Ecto neural progenitor cell (in vitro differentiated cells): ENCODE measurements at places on chromosomes 7 and 10.

- DNase-seq: no peak
Measured at GRCh38 chr10:12235116-12235694, 39.2 kb downstream of the CDC123 start.

DNA sequence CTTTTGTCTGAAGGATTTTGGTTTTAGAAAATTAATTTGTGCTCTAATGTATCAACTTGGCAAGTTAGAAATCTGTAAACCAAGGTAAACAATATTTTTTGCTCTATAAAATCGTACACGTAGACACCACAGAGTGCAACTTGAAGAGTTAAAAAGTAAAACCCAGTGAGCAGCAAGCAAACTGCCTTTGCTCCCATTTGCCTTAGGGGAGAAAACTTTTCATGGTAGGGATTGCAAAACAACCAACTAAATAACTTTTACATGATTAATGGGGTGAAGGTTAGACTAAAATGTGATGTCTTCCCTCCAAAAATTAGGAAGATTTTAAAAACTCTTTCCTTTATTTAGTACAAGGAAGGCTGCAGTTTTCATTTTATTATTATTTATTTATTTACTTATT is 224.2 kb upstream of the LYZL1 start:
- no peak for DNase-seq

- DNase-seq: no peak
Measured at GRCh38 chr7:21706131-21706530, 163.3 kb downstream of the DNAH11 start.

DNA sequence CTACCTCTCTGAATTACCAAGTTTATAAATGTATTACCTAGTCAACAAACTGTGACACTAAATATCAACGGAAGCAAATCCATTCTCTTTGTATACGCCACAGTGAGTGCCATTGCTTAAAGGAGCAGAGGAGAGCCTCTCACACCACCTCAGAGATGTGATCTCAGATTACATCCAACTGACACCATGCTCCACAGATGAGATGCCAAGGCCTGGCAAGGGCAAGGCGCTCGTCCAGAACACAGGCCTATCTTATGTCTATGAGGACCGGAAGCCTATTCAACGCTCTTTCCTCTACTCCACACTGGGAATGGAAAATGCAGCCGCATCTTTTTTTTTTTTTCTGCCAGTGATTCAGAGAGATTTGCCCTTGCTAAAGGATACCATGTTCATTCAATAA is 11.4 kb downstream of the PDIA4 start:
- DNase-seq: no peak

GRCh38 chr7:82202965-82203364 is 240.6 kb downstream of the CACNA2D1 start:
- DNase-seq: no peak

- DNase-seq: no peak
Measured at GRCh38 chr7:120436487-120437060, 163.6 kb downstream of the KCND2 start.

DNA sequence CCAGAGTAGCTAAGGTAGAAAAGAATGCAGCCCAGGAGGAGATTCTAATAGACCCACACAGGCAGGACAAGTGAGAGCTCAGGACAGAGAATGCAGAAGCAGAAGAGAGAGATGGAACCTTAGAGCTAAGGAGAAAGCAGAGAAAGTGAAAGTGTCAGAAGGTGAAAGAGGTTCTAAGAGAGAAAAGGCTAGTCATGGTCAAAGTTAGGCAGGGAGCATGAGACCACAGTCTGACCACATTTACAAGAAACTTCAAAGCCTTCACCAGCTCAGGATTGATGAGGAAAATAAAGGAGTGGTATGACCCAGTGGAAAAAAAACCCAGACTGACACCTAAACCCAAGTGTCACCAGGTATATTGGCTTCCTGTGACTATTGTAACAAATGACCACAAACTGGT is 131.8 kb upstream of the WDR11 start:
- DNase-seq: no peak

DNA sequence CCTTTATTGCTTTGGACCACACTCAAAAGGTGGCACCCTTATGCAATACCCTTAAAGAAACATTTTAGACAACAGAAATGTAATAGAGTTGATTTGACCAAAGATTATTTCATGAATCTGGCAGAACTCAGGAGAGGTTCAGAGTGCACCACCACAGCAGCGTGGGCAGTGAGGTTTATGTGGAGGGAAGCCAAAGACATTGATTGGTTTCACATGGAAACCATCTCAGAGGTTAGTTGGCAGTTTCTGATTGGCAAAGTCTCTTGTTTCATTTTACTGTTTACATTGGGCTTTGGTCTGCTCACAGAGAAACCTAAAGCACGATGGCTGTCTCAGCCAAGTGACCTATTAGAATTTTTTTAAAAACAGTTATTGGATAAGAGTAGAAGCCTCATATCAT is 101.3 kb downstream of the SDHAF3 start:
- no peak for DNase-seq

DNA sequence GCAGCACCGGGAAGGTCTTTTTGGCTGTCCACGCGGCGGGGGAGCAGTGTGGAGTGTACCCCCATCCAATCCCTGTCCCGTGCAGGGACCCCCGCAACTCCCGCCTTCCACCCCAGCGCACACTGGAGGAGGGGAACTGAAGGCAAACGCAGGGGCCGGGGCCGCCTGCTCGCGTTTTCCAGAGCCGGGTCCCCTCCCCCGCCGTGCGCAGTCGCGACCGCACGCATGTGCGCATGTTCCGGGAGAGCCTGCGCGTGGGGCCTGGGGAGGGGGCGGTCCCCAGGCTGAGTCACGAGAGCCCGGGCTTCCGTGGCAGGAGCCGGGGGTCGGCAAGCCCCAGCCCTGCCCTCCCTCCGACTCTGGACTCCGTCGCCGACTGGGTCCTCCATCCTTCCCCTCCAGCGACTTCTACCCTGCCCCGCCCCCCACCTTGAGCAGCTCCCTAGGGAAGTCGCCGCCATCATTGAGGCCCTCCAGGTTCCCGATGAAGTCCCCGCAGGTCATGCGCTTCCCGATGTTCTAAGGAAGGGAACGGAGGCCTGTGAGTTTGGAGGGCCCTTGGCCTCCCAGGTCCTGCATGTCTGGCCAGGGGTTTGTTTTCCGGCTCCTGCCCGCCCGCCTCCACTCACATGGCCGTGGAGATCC is 8.0 kb downstream of the PSD start:
- no peak for DNase-seq

- peak; percentile 48 for DNase-seq
Measured at GRCh38 chr10:22333167-22333974, 11.9 kb upstream of the SPAG6 start.

DNA sequence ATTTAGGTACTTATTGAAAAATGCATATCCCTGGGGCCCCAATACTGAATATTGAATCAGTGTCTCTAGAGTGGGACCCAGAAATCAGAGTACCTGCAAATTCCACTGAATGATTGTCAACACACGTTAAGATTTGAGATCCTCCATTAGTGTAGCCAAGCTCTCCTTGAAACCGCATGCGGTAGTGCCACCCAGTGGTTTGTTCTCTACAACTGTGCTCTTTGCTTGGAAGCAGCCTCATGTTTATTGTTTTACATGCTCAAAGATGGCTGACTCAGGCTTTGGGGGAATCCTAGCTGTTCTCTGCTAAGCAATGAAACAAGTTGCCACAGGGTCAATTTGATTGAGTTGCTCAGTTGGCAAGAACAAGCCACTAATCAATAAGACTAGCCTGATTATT is 340.2 kb upstream of the CELF2 start:
- DNase-seq: peak; percentile 54

DNA sequence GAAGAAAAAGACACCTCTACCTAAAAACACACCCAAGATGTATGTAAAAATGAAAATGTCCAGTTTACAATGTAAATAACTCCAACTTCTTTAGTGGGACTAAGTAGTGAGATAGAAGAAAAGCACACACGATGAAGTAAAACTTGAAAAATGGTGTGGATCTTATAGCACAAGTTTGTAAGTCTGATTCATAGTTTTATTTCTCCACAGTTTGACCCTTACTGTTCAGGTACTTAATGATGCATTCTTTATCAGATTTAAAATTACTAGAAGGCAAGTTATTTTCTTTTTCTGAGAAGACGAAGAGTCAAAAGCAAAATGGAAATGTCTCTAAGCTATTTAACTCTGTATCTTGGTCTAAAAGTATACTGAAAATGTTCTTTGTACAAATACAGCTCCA is 6.1 kb downstream of the NAMPT start:
- DNase-seq: no peak

DNA sequence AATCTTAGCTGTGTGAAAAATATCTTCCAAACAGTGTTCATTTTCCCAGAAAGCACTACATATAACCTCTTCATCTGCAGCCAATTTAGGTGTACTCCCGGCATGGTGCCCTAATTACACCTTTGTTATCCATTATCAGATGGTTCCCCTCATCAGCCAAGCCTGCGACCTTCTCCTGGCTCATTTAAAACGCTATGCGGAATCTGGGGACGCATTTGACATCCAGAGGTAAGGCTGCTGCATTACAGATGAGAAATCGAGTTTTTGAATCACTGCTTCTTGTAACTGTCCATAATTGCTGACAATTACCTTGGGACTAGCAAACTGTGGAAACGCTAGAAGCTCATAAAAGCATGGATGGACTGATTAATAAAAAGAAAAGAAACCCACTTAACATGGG is 109.5 kb downstream of the PARP12 start:
- DNase-seq: no peak

DNA sequence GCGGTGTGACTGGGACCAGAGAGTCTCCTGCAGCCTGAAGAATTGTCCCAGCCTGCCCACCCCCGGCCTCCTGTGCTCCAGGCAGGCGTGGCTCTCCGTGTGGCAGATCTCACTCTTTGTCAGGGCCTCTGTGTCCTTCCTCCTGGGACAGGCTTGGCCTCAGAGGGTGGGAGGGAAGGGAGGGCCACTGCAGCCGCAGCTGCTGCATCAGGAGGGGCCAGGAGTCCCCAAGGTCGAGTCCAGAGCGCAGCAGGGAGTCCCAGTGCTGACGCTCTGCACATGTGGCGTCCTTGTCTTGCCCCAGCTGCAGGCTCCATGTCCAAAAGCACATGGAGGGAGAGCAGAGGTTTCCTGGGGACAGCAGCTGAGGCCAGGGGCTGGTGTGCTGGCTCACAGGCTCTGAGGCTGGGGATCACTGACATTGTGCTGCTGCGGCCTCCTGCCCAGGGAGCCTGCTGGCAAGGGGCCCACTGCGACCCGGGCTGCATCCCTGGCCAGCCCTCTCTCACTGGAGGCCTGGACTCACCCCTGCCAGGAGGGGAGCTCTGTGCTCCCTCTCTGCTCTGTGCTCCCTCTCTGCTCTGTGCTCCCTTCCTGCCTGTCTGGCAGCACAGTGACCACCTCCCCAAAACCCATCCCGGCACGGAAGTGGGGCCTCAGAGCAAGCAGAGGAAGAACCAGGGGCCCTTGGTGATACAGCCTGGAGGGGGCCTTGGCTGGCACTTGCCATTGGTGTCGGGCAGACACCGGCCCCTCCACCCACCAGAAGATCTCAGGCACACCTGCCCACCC is 114.6 kb upstream of the RET start:
- peak; percentile 42 for DNase-seq

DNA sequence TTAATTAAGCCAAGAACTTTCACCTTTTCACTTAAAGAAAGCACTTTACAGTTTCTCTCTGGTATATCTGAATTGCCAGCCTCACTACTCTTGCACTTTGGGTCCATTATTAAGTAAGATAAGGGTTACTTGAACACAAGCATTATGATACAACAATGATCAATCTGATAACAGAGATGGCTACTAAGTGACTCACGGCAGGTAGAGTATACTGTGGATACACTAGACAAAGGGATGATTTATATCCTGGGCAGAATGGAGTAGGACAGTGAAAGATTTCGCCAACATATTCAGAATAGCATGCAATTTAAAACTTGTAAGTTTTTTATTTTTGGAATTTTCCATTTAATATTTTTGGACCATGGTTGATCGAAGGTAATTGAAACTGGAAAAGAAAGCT is 34.3 kb upstream of the ITGB8 start:
- no peak for DNase-seq

DNA sequence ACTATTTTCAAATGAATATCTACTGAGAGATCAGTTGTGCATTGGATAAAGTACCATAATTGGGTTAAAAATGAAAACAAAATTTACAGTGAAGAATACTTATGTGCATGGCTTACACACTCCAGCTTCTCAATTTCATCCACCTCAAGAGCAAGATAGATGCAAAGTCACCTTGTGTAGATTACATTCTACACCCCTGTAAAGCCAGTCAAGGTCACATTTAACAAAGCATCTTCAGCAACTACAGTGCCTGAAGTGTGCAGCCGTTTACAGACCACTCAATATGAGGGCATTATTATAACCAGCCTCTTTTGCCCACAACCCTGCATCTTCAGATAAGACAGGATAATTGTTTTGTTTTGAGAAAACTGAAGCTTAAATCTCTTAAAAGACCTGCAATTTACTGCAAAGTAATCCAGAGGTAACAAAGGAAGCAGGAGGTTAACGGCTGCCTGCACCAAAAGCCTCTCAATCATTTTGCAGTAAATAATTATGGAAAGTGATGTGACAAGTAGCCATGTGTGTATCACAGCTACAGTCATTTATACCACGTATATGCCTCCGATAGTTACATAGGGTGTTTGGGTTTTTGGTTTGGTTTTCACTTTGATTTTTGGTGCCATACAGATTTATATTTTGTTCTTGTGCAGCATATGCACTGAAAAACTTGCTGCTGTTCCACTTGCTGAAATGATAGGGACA is 4.9 kb downstream of the PURB start:
- no peak for DNase-seq

DNA sequence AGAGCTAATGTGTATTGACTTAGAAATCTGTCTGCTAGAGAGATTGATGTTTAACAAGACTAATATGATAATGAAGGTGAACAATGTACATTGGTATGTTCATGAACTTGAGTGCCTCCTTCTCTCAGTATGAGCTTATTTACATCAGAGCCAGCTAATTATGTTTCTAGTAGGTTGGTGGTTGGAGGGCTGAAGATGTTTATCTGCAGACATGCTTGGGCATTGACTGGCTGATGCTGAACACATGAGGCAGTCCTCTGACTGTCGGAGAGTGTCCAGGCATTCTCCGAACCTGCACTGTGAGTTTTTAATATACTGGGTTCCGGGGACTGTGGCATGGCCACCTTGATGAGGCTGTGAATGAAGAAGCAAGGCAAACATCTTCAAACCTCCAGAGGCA is 47.5 kb downstream of the BMPER start:
- DNase-seq: no peak

DNA sequence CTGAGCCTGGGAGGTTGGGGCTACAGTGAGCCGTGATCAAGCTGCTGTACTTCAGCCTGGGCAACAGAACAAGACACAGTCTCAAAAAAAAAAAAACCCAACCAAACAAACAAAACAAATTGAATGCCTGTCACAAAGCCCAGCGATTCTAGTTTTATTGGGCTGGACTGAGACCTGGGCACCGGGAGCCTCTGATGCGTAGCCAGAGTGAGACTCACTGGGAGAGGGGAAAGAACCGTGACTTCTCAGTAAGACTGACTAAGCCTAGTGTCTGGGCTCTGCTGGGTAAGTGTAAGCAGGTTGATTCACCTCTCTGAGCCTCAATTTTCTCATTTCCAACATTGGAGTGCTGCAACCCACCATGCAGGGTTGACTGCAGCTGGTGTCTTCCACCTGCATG is 10.1 kb upstream of the LEP start:
- no peak for DNase-seq
